Activated naive CD4-positive, alpha-beta T cell (primary cell): ENCODE measurements at places on chromosomes 1 and 21.

GRCh38 chr1:92653605-92654381, 131.1 kb downstream of the EVI5 start:
- no peak for DNase-seq

DNA sequence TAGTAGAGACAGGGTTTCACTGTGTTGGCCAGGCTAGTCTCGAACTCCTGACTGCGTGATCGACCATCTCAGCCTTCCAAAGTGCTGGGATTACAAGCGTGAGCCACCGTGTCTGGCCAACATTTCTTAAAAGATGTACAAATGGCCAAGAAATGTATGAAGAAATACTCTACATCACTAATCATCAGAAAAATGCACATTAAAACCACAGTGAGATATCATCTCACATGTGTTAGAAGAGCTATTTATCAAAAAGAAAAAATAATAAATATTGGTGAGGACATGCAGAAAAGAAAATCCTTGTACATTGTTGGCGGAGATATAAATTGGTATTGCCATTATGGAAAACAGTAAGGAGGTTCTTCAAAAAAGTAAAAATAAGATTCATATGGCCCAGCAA, 33.6 kb upstream of the TNFSF18 start:
- DNase-seq, result no peak

- no peak for DNase-seq
Measured at GRCh38 chr1:35461966-35462651, 95.1 kb downstream of the KIAA0319L start.

DNA sequence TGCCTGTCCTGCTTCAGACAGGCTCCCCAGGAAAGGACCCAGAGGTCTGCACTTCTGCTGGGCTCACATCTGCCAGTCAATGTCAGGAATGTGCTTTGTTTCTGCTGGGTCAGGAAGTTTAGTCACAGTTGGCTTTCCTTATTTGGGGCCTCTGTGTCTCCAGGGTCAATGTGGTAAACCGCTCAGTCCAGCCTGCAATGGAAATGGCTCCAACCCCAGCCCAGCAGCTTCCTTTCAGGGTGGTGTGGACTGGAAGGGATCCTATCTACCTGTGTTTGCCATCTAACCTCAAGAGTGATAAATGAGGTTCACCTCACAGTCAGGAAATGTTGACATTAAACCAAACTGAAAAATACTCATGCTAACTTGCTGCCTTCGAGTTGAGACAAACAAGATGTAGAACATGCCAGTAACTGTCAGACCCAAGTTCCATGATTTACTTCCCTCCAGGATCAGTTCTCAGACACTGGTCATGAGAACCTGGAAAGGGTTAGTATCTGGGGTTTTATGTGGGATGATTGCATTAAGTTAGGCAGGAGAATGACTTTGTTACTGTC, 20.3 kb downstream of the ENO1 start:
- no peak for DNase-seq

DNA sequence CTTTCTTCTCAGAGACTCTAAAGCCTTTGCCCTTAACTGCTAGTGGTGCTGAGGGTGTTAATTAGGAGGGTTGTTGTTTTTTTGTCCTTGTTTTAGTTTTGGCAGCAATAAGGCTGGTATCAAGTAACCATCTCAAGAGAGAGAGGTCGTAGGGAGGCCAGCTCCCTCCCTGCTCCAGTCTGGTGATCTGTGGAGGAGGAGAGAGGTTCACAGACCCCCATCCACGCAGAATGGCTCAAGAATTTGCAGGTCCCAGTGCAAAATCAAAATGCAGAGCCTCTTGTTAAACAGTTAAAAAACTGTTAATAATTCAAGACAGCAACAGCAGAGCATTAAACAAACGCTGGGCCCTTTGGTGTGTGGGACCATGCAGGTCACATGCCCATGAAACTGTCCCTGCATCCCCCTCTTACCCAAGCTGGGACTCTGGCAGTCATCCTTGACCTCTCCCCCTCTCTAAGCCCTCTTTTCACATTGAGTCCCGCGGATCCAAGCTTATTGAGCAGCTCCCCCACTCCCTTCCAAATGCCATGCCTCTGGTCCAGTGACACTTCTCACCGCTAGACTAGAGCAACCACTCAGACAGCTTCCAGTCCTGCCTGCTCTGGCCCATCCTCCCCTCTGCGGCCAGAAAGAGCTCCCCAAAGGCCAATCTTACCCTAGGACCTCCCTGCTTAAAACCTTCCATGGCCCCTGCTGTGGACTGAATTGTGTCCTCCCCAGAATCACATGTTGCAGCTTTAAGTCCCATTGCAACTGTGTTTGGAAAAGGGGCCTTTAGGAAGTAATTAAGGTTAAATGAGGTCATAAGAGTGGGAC, 47.7 kb upstream of the RPL11 start:
- no peak for DNase-seq

- no peak for DNase-seq
Measured at GRCh38 chr1:235290740-235291502, 37.1 kb downstream of the ARID4B start.

DNA sequence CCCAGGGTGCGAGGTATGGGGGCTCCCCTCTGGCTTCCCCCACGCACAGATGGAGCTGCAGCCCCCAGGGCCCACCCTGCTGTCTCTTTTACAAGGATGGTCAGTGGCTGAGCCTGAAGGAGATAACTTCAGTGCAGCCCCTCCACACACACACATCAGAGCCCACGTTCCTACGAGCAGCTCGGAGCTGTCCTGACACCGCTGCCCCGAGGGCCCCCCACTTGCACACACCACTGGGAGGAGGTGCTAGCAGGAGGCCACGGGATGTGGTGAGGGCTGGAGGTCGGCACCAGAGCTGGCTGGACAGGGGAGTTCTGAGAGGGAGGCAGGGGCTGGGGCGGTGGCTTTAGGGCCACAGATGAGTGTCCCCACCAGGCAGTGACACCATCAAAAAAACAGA, 53.9 kb downstream of the MORN1 start:
- no peak for DNase-seq

DNA sequence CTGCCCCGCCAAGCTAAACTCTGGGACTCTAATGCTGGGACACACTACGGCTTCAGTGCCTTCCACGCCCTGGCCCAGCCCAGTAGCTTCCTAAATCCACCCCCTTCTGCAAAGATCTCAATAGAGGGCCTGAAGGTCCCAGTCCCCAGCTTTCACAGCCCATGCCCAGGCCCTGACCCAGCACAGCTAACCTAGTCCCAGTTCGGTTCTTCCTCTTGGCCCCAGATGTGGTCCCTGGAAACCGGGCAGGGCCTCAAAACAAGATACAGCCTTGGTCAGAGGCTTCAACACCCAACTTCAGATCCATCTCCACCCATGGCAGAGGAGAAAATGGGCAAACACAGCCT, 646 bp upstream of the PDZK1IP1 start:
- DNase-seq, result no peak

DNA sequence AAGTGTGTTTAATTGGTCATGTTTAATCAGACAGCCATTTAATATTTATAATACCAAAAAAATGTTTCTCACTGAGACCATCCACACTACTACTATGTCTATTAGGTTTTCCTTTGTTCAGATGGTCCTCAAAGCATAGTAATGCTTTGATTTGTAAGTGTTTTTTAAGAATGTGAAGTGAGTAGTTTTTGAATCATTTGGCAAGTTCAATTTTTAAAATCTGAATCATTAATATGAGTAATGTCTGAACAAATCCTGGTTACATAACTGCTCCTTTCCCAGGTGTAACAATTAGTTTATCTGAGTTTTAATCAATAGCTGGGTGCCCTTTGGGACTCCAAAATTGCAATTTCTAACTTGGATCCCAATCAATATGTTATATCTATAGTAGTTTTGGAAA, 23.5 kb upstream of the RPL5 start:
- no peak for DNase-seq

GRCh38 chr1:82634266-82634665, 833.5 kb downstream of the ADGRL2 start:
- DNase-seq, result no peak

GRCh38 chr1:160630523-160631451, 16.1 kb downstream of the SLAMF1 start:
- DNase-seq, result no peak

DNA sequence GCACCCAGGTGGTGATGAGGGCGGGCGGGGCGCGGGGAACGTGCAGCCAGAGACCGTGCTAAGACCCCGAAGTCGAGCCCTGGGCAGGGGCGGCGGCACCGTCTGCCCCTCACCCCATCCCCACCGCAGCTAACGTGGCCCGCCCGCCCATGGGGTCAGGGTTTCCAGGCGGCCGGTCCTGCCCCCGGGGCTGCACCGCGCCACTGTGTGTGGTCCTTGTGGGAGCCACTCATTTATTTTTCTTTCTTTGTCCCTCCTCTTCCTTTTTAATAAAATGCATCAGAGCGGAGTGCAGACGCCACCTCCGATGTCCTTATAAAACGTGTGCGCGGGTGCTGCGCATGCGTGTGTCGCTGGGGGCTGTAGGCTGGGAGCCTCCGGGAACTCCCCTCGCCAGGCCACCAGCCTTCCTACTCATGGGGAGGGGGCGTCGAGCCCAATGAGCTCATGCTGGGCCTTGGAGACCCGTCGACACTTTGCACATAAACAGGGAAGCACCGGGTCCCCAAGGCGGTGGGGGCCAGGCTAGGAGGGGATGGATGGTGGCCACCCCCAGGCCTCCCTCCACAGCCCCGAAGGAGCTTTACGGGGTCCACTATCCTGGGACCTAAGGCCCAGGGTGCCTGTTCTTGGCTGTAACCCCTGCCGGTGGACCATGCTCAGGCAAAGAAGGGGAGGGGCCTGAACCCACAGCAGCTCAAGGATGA, 59.9 kb downstream of the WNT9A start:
- no peak for DNase-seq

GRCh38 chr1:19643121-19643520, 990 bp upstream of the NBL1 start:
- DNase-seq, result no peak

- no peak for DNase-seq
Measured at GRCh38 chr21:34736116-34736874, 67.5 kb downstream of the CLIC6 start.

DNA sequence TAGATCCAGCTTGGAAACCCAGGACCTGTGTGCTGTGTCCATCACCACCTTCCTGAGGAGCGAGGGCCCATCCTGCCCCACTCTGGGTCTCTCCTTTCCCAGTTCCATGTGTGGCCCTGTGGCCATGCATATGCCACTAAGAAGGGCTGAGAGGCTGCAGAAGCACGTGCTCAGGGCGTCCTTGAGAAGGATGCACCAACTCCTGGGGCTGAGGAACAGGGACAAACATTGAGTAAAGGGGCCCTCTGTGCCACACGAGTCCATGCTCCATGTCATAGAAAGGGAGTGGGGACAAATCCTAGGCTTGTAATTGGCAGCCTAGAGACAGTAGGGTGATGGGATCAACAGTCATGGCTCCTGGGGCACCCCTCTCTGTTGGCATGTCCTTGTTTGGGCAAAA, 8.4 kb downstream of the ETV3L start:
- DNase-seq, result no peak

- peak; percentile 12 for DNase-seq
Measured at GRCh38 chr1:235075048-235075776, 53.4 kb downstream of the TOMM20 start.

- no peak for DNase-seq
Measured at GRCh38 chr21:26845066-26845758, at the start of gene ADAMTS1. ADAMTS1 (minus strand) TSS chr21:26845409; CDS start chr21:26844954, 455 bp downstream.

- no peak for DNase-seq
Measured at GRCh38 chr1:27513958-27514357, 24.0 kb upstream of the WASF2 start.

DNA sequence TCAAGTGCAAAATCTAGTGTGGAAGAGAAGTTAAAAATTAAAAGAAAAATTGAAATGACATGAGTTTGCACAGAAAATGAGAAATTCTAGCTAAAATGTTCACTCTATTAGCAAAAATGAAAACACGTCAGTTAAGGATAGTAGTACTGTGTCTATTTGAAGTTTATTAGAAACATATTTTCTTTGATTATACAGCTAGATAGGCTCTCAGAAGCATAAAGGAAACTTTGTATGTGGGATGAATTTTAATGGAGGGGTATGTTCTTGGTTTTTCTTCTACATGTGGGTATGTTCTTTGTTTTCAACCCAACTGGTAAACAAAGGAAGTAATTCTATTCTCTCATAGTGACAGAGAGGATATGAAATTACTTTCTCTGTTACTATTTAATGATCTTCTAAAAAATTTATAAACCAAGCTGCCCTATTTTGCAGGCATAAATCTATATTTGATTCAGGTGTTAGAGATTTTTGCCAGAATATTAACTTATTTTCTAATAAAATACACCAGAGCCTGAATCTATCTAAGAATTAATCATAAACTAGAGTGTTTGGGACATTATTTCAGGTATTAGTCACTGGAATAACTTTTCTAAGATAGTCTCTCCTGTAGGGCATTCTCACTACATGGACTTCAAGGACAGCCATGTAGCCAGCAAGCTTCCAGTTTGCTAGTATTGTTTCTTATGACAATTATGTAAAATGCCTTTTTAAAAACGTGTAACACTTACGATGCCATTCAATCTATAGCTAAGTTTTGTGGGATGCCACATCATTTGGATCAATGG, 15.8 kb downstream of the GPSM2 start:
- DNase-seq, result no peak

- no peak for DNase-seq
Measured at GRCh38 chr1:28246427-28246832, 10.5 kb downstream of the ATP5IF1 start.

- DNase-seq, result no peak
Measured at GRCh38 chr1:25795211-25795610, 4.8 kb upstream of the SELENON start.

- DNase-seq, result no peak
Measured at GRCh38 chr1:59408608-59409240, 111.8 kb downstream of the FGGY start.

DNA sequence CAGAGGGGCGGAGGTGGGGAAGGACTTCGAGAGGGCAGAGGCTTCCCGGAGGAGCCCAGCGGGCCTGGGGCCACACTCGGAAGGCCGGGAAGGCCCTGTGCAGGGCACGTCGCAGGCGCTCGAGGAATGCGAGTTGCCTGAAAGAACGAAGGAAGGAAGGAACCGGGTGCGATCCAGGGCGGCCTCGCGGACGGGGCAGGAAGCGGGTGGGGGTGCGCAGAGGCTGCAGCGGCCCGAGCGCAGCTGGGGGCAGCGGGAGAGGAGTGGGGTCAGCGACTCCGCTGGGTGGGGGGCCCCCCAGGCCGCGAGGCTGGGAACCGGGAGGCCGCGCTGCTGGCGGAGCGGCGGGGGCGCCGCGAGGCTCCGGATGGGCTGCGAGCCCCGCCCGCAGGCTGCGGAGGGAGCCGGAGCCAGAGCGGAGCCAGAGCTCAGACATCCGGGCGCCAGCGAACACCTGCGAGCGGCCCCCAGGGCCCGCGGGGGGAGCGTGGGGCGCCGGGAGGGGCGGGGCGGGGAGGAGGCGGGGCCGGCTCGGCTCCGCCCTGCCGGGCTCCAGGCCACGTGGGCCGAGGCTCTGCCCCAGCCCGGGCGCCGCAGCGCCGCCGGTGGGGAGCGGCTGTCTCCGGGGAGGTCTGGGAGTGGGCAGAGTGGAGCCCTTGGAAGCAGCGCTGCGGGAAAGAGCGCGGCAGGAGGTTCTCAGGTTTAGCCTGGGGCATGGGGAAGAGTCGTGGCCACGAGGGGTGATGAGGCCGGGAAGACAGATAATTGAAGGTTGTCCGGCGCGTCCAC, 4.6 kb downstream of the ID3 start:
- peak; percentile 45 for DNase-seq
